Posterior vena cava (tissue), 2 donors: ENCODE measurements at places on chromosomes 4 and X.

GRCh38 chr4:23828779-23829178 lies 61.1 kb downstream of the PPARGC1A start:
- no peak for DNase-seq

GRCh38 chrX:15043538-15043937 lies 170.3 kb downstream of the MOSPD2 start:
- DNase-seq = no peak

- DNase-seq = no peak
Observed at GRCh38 chr4:106314960-106315359, 1.0 kb downstream of the TBCK start.

DNA sequence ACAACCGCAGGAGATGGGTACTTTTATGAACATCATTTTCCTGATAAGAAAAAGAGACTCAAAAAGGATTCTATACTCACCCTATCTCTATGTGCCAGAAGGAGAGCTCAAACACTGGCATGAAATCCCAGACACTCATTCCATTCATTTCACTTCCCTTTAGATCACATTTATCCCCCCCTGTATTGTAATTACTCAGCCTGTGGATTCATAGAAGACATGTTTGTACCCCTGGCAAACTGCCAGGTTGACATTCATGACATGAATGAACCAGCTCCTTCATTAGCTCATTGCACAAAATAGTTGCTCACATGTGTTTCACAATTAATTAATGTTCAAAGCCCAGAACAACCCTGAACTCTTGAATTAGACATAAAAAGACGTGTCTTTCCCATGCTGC lies 4.9 kb downstream of the SMR3A start:
- DNase-seq = no peak

DNA sequence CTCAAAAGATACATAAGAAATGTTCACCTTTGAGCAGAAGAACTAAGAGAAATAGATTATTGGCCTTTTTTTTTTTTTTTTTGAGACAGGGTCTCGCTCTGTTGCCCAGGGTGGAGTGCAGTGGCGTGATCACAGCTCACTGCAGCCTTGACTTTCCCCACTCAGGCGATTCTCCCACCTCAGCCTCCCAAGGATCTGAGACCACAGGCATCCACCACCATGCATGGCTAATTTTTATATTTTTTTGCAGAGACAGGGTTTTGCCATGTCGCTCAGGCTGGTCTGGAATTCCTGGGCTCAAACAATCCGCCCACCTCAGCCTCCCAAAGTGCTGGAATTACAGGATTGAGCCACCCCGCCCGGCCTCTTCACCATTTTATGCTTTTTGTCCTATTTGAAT lies 2.9 kb upstream of the TLR6 start:
- no peak for DNase-seq

GRCh38 chrX:114712466-114712865 lies 128.6 kb downstream of the HTR2C start:
- DNase-seq = no peak

DNA sequence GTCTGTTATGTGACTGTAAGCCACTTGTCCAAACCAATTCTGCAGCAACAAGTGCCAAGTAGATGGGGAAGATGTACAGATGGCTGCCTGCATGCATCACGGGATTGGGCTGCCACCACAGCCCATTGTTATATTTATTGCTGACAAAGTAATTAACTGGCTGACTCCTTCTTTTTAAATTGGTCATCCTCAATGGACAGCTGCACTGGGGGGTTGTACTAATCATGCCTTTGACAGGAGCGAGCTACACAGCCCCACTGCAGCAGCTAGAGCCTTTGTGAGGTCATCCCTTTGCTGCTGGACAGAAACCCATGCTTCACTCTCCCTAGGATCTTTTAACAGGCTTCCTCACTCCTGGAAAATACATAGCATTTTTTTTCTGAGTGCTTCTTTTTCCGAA lies 146.7 kb upstream of the CXXC4 start:
- DNase-seq = no peak

DNA sequence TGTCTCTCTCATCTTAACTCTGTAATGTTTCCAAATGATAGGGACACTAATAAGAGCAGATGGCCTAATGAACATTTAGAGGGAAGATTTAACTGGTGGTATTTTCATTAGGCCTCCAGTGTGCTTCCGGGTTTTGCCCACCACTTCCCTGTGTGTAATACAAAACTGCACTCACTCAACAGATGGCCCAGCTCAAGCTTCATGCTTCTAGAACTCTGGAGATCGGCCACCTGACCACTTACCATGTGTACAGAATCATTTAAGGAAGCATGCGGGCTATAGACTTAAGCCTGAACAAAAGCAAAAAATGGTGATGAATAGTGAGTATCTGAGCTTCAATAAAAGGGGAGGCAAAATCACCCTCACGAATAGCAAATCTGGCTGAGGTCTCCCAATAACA lies 89.3 kb downstream of the SH2D1A start:
- DNase-seq = no peak

GRCh38 chr4:138030375-138030774 lies 211.8 kb downstream of the SLC7A11 start:
- no peak for DNase-seq

- DNase-seq = no peak
Observed at GRCh38 chr4:100017637-100018310, 67.7 kb upstream of the H2AZ1 start.

- DNase-seq = no peak
Observed at GRCh38 chr4:8266508-8266907, 3.0 kb upstream of the HTRA3 start.

DNA sequence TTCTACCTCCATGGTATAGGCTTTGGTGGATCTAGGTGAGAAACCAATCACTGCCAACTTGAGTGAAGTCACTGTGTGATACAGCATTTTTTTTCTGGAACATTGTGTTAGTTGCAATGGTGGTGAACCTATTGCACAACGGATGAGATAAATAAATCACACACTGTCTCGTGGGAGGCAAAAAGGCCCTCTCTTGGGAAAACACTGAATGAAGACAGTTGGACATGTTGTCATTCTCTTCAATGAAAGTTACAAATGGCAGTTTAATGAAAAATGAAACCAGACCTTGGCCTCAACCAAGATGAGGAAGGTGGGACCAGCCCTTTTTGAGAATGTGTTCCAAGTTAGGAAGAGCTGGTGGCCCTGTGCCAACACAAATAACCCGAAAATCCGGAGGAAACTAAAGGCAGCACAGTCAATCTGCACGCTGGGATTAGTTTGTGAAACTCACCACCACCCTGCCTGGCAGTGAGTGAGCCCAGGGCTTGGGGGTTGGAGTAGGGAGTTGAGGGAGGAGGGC lies 5.4 kb upstream of the ADGRG2 start:
- DNase-seq = no peak

- no peak for DNase-seq
Observed at GRCh38 chr4:73770917-73771316, 30.5 kb downstream of the CXCL8 start.
